Aorta (tissue), 5 donors: ENCODE measurements at places on chromosomes 6 and 20. TPM values are rescaled to one million over a fixed set of nuclear protein-coding genes. Genes with fewer than 3 reads are reported as not detected.

CDSN gene
- total RNA-seq = not detected

TCF21 gene
- 0.63 TPM for total RNA-seq

SLC17A9 gene
- 18.5 TPM for total RNA-seq

GNMT gene
- total RNA-seq = 0.88 TPM

SLC44A4 gene
- total RNA-seq = 0.60 TPM
